Thyroid gland (tissue), 4 donors: ENCODE measurements at places on chromosomes 16 and 17. TPM values are rescaled to one million over a fixed set of nuclear protein-coding genes. Genes with fewer than 3 reads are reported as not detected.

GRCh38 chr16:83995754-83996153 is 27.7 kb downstream of the NECAB2 start:
- peaks cover 10% of the 10 kb centered on the region for H3K4me1 ChIP-seq
- no peak overlapping the region for H3K4me3 ChIP-seq
- no peaks in the 10 kb centered on the region for H3K27me3 ChIP-seq

Gene HEATR9
- total RNA-seq: 0.40 TPM

GRCh38 chr16:46745617-46746016 is 2.5 kb downstream of the MYLK3 start:
- no peaks in the 10 kb centered on the region for H3K27me3 ChIP-seq
- no peak overlapping the region for H3K27ac ChIP-seq
- H3K4me1 ChIP-seq: no peaks in the 10 kb centered on the region
- no peaks in the 10 kb centered on the region for H3K36me3 ChIP-seq
- no peak overlapping the region for H3K4me3 ChIP-seq

Gene TMC7
- 0.11 TPM for total RNA-seq

GRCh38 chr17:36001110-36001771 is at the start of gene CCL15:
TSS of gene CCL15 (minus strand) at chr17:36001553. CDS start at chr17:36001492, 61 bp downstream.
- no peak within 1 kb of the TSS for H3K4me3 ChIP-seq
- DNase-seq: no peak
- H3K27ac ChIP-seq: no peak within 1 kb of the TSS

Gene TPSB2
- total RNA-seq: 16.6 TPM

- peak; percentile 87 for DNase-seq
- no peaks in the 10 kb centered on the region for H3K27me3 ChIP-seq
- H3K4me3 ChIP-seq: no peak overlapping the region
- H3K4me1 ChIP-seq: peaks cover 43% of the 10 kb centered on the region
- H3K36me3 ChIP-seq: no peaks in the 10 kb centered on the region
Observed at GRCh38 chr17:31580706-31581490, 189.4 kb downstream of the RAB11FIP4 start.

Gene TPSG1
- total RNA-seq: not detected

- H3K4me3 ChIP-seq: no peak overlapping the region
- H3K4me1 ChIP-seq: peaks cover 4% of the 10 kb centered on the region
- H3K36me3 ChIP-seq: no peaks in the 10 kb centered on the region
- no peaks in the 10 kb centered on the region for H3K27me3 ChIP-seq
- DNase-seq: no peak
Observed at GRCh38 chr17:83123896-83124801, 44.7 kb downstream of the METRNL start.

DNA sequence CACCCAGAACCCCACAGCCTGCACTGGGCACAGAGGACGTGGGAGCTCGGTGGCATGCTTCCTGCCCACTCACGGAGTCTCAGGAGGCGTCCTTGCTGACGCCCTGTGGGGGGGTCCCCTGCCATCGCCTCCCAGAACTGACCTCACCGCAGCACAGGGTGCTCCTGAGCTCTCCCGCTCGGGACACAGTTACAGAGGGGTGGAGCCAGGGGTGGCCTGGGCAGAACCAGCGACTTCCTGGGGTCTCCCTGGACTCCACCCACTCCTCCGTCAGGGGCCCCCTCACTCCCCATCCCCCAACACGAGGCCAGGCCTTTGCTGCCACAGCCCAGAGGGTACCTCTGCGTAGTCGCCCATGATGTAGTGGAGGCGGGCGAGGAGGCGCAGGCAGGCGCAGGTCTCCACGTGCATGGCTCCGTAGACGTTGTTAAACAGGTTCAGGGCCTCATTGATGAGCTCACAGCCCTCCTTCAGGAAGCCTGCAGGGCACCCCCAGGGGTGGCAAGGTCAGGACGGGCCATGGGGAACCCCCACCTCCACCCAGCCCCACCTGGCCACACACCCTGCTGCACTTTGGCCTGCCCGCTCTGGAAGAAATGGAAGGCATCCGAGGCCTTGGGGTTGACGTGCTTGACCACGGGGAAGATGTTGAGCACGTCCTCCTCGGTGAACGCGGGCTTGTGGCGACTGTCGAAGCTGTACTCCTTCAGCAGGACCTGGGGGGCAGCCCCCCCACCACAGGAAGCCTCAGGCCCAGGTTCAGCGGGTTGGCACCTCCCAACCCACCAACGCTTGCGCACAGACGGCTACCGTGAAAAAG is 17.8 kb downstream of the CLUH start:
- H3K36me3 ChIP-seq: peaks cover 51% of the 10 kb centered on the region
- H3K4me1 ChIP-seq: peaks cover 16% of the 10 kb centered on the region
- no peak for DNase-seq
- no peak overlapping the region for H3K27ac ChIP-seq

GRCh38 chr17:633641-634101 is 81.0 kb downstream of the VPS53 start:
- H3K27me3 ChIP-seq: no peaks in the 10 kb centered on the region
- H3K4me1 ChIP-seq: no peaks in the 10 kb centered on the region
- H3K36me3 ChIP-seq: no peaks in the 10 kb centered on the region
- no peak overlapping the region for H3K27ac ChIP-seq
- H3K4me3 ChIP-seq: no peak overlapping the region
- DNase-seq: no peak

DNA sequence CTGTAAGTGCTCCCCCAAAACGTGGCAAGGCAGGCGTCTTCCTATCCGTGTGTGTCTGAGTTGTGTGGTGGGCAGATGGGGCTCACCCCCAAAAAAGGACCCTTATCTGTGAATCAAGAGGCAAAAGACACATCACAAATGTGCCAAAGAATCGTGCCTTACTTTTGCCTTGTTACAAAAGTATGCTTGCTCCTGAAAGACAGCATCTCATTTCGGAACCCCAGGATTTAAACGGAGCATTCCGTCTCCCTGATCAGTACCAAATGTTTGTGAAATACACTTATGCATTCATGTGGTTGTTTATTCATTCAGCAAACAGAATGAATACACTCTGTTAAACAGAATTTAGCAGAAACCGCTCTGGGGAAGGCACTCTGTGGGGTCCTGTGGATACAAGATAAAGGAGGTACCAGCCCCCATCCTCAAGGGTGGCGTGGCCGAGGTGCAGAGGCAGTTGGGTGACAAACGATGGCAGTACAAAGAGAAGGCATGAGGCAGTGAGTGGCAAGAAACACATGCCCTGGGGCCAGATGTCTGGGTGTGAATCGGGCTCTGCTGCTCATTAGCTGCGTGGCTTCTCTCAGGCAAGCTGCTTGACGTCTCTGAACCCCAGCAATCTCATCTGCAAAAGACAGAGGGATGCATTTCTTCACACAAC is 654 bp downstream of the WFDC1 start:
- no peak overlapping the region for H3K4me3 ChIP-seq
- no peak overlapping the region for H3K27ac ChIP-seq
- peaks cover 12% of the 10 kb centered on the region for H3K4me1 ChIP-seq
- no peak for DNase-seq
- no peaks in the 10 kb centered on the region for H3K27me3 ChIP-seq
- no peaks in the 10 kb centered on the region for H3K36me3 ChIP-seq

GRCh38 chr16:89489898-89490438 is 393 bp downstream of the ANKRD11 start:
- peaks cover 34% of the 10 kb centered on the region for H3K4me1 ChIP-seq
- H3K27ac ChIP-seq: peak overlapping the region; percentile 92
- no peaks in the 10 kb centered on the region for H3K27me3 ChIP-seq
- DNase-seq: no peak

Gene CDK10
- 92.4 TPM for total RNA-seq

GRCh38 chr17:10265100-10265810 is 66.8 kb upstream of the GAS7 start:
- no peak overlapping the region for H3K27ac ChIP-seq
- DNase-seq: no peak
- H3K27me3 ChIP-seq: no peaks in the 10 kb centered on the region
- no peak overlapping the region for H3K4me3 ChIP-seq
- H3K4me1 ChIP-seq: no peaks in the 10 kb centered on the region
- H3K36me3 ChIP-seq: no peaks in the 10 kb centered on the region

Gene KCNH4
- total RNA-seq: not detected

GRCh38 chr16:75272097-75272551 is 20.7 kb upstream of the BCAR1 start:
- DNase-seq: no peak
- no peak overlapping the region for H3K4me3 ChIP-seq
- peaks cover 7% of the 10 kb centered on the region for H3K4me1 ChIP-seq
- H3K27me3 ChIP-seq: no peaks in the 10 kb centered on the region

Gene PPP1R27
- not detected for total RNA-seq

DNA sequence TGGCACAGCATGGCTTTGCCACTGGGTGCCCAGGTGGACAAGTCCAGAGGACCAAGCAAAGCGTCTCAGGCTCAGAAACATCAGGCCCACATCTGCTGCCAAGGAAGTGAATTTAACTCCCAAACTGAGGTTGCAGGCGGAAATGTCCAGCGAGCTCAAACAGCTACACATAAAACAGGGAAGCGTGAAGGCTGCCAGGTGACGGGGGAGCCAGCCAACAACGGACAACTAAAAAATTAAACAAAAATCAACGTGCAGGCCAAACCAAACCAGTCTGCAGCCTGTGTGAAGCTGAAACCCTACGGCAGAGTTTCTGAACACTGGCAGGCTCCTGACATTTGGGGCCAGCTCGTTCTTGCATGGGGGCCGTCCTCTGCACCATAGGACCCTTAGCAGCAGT is 2.5 kb downstream of the TK1 start:
- H3K27ac ChIP-seq: peak overlapping the region; percentile 51
- no peaks in the 10 kb centered on the region for H3K27me3 ChIP-seq
- H3K36me3 ChIP-seq: no peaks in the 10 kb centered on the region
- DNase-seq: peak; percentile 59

DNA sequence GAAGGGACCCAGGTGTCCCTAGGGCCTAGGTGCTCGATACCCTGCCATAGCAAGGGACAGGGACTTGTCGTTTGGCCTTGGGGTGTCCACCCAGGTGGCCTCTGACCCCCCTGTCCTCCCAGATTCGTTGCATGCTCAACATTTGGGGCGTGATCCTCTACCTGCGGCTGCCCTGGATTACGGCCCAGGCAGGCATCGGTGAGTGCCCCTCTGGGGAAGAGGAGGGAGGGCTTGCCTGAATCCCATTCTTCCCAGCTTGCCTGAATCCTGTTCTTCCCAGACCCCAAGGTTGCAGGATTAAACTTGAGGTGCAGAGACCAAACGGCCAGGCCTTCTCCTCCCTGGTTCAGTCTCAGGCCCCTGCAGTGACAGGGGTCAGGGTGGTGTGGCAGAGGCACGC is 3.2 kb downstream of the SLC12A3 start:
- H3K27me3 ChIP-seq: no peaks in the 10 kb centered on the region
- H3K36me3 ChIP-seq: no peaks in the 10 kb centered on the region
- no peak overlapping the region for H3K4me3 ChIP-seq
- no peak overlapping the region for H3K27ac ChIP-seq
- H3K4me1 ChIP-seq: peaks cover 7% of the 10 kb centered on the region
- DNase-seq: no peak

DNA sequence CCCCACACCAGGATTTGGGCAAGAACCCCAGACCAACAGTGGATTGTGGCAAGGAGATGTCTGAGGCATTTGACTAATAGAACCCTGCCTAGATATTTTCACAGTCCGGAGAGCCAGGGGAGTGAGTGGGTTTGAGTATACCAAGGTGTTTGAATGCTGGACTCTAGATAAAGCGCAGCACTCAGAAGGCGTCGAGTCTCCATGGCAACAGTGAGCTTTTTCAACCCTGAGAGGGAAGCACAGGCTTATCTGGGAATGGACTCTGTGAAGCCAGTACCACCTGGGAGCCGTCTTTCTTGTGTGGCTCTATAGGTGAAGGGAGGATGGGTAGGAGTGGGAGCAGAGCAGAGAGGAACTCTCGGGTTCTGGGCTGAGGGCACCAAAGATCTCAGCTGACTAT is 147.0 kb downstream of the SHISA6 start:
- H3K27ac ChIP-seq: no peak overlapping the region
- DNase-seq: no peak
- no peak overlapping the region for H3K4me3 ChIP-seq
- no peaks in the 10 kb centered on the region for H3K36me3 ChIP-seq
- no peaks in the 10 kb centered on the region for H3K27me3 ChIP-seq

Gene KRT33A
- not detected for total RNA-seq

Gene ERN2
- not detected for total RNA-seq

DNA sequence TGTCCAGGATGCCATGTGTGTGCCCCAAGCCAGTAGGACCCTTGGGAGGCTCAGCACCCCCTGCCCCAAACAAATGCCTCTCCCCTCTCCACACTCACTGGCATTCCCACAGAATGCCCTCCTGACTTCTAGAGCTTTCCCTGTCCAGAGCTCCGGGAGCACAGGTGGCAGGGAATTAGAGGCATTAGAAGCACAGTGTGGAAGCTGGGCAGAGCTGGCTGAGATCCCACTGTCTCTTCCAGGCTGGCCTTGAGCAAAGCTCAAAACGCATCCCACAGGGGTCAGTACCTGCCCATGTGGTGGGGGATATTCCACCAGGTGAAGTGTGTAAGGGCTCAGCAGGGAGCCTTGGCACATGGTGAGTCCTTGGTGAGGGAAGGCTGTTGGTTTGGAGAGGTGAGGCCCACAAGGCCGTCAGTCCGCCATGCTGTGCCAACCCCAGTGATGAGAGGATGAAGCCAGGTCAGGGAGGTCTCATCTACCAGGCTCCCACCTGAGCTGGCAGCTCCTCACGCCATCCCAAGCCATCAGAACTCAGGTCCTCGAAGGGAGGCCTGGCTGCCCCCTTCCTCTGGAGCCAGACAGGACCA is 18.1 kb downstream of the ENDOV start:
- DNase-seq: no peak
- H3K4me3 ChIP-seq: no peak overlapping the region
- H3K27me3 ChIP-seq: no peaks in the 10 kb centered on the region

Gene IGSF6
- total RNA-seq: 1.4 TPM

GRCh38 chr16:89292443-89293078 is 75.1 kb downstream of the ZNF778 start:
- H3K4me1 ChIP-seq: no peaks in the 10 kb centered on the region
- no peak overlapping the region for H3K4me3 ChIP-seq
- no peak overlapping the region for H3K27ac ChIP-seq
- H3K36me3 ChIP-seq: no peaks in the 10 kb centered on the region
- DNase-seq: no peak

Gene FBXW10
- total RNA-seq: 0.78 TPM

GRCh38 chr16:73275024-73275423 is 227.1 kb upstream of the ZFHX3 start:
- no peaks in the 10 kb centered on the region for H3K4me1 ChIP-seq
- no peak overlapping the region for H3K4me3 ChIP-seq
- no peak overlapping the region for H3K27ac ChIP-seq
- DNase-seq: no peak

Gene PLEKHH3
- total RNA-seq: 24.0 TPM

DNA sequence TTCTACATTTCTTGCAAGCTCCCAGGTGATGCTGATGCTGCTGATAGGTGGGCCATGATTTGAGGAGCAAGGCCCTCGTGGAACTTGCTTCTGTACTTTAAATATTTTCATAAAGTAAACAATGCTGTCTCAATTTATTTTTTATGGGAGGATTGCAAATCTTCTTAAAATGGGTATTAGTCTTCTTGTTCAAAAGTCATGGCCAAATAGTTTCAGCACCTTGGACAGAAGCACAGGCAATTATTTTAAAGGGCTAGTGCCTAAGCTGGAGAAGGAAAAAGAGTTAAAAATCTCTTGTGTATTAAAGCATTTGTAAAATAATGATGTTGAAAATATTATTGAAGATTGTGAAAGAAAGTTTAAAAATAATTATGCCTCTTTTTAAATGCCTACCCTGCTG is 50.5 kb downstream of the GPR139 start:
- H3K27ac ChIP-seq: no peak overlapping the region
- no peaks in the 10 kb centered on the region for H3K27me3 ChIP-seq
- no peak overlapping the region for H3K4me3 ChIP-seq
- no peaks in the 10 kb centered on the region for H3K36me3 ChIP-seq
